ENCODE measurements at places on chromosomes 3 and 15. TPM values are rescaled to one million over a fixed set of nuclear protein-coding genes. Genes with fewer than 3 reads are reported as not detected.
A peak's percentile ranks its signal among the peaks of the same experiment; 100 is the strongest.

The PLSCR2 gene
- 2.9 TPM for total RNA-seq

The WDR82 gene
- 66.2 TPM for total RNA-seq

The FBN1 gene
- total RNA-seq: 300 TPM

The NR2E3 gene
- 0.27 TPM for total RNA-seq

The CCDC54 gene
- not detected for total RNA-seq

The FBXO40 gene
- not detected for total RNA-seq

DNA sequence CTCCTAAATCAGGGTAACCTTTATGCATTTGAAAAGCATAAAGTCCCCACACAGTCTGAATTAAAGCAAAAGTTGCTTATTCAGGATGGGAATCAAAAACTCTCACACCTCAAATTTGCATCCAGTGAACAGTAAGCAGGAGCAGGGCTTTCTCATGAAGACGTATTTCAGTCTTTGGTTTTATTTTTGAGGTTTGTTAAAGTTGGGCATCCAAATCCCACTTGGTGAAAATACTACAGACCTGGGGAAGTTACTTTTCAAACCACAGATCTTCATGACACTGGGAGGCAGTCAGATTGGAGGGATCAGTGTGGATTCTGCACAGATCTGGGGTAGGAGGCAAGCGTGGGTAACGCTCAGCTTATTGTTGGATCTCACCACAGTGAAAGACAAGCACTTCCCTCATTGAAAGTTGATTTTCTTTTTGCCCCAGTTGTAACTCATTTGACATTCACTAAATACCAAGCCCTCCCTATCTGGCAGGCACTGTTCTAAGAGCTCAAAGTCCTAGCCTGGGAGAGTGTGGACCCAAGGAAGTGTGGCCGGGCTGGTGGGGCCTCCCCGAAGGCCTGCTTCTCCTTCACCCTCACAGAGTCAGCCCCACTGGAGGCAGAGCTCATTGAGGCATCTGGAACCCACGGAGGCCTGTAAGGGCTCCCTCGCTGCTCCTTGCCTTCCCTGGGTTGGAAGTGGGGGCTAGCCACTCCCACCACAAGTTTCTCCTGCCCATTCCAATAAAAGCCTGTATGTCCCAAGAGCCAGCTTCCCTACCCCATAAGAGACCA lies 783 bp upstream of the ISG20 start:
- peak overlapping the region; percentile 71 for H3K4me3 ChIP-seq
- H3K27me3 ChIP-seq: no peaks in the 10 kb centered on the region
- peaks cover 6% of the 10 kb centered on the region for H3K4me1 ChIP-seq
- H3K36me3 ChIP-seq: no peaks in the 10 kb centered on the region
- H3K27ac ChIP-seq: peak overlapping the region; percentile 93

- peaks cover 18% of the 10 kb centered on the region for H3K4me1 ChIP-seq
- H3K27me3 ChIP-seq: no peaks in the 10 kb centered on the region
- no peaks in the 10 kb centered on the region for H3K36me3 ChIP-seq
Observed at GRCh38 chr3:42546691-42547213, 35.0 kb downstream of the SEC22C start.

DNA sequence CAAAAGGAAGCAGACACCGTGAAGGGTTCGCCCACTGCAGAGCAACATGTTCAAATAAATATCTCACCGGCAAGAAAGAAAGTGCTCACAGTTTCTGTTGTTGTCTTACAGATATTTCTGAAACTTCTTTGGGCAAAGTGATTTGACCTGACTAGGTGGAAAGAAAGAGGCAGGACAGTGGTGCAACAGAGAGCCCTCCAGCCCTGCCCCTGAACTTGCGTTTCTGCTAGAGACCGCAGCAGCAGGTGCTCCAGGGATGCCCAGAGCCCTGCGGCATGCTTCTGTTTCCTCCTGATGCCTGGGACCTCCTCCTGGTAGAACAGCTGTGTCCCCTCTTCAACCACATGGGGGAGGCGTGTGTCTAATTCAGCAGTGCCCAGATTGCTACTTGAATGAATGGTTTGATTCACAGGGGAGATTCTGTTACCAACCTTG lies 123.4 kb downstream of the ATP10A start:
- DNase-seq: no peak
- H3K27ac ChIP-seq: no peak overlapping the region
- peaks cover 11% of the 10 kb centered on the region for H3K36me3 ChIP-seq

GRCh38 chr15:34646918-34647317 lies 63.5 kb upstream of the GOLGA8B start:
- no peaks in the 10 kb centered on the region for H3K27me3 ChIP-seq
- H3K4me1 ChIP-seq: no peaks in the 10 kb centered on the region
- H3K27ac ChIP-seq: no peak overlapping the region
- DNase-seq: no peak
- no peaks in the 10 kb centered on the region for H3K36me3 ChIP-seq

GRCh38 chr3:161598639-161599038 lies 102.0 kb downstream of the OTOL1 start:
- H3K4me1 ChIP-seq: no peaks in the 10 kb centered on the region
- no peak for DNase-seq
- H3K4me3 ChIP-seq: no peak overlapping the region

- DNase-seq: no peak
- H3K4me3 ChIP-seq: no peak overlapping the region
- H3K36me3 ChIP-seq: no peaks in the 10 kb centered on the region
- H3K4me1 ChIP-seq: no peaks in the 10 kb centered on the region
- no peaks in the 10 kb centered on the region for H3K27me3 ChIP-seq
- H3K27ac ChIP-seq: no peak overlapping the region
Observed at GRCh38 chr3:34002569-34003100, 204.2 kb downstream of the PDCD6IP start.

- H3K27me3 ChIP-seq: no peaks in the 10 kb centered on the region
- peaks cover 93% of the 10 kb centered on the region for H3K4me1 ChIP-seq
- no peak overlapping the region for H3K4me3 ChIP-seq
- DNase-seq: no peak
Observed at GRCh38 chr3:71072986-71073385, 510.5 kb downstream of the FOXP1 start.

- peak overlapping the region; percentile 52 for H3K4me3 ChIP-seq
- H3K27me3 ChIP-seq: no peaks in the 10 kb centered on the region
- DNase-seq: no peak
- peaks cover 67% of the 10 kb centered on the region for H3K4me1 ChIP-seq
- peak overlapping the region; percentile 83 for H3K27ac ChIP-seq
- H3K36me3 ChIP-seq: peaks cover 8% of the 10 kb centered on the region
Observed at GRCh38 chr15:85706779-85707518, 87.8 kb downstream of the KLHL25 start.

DNA sequence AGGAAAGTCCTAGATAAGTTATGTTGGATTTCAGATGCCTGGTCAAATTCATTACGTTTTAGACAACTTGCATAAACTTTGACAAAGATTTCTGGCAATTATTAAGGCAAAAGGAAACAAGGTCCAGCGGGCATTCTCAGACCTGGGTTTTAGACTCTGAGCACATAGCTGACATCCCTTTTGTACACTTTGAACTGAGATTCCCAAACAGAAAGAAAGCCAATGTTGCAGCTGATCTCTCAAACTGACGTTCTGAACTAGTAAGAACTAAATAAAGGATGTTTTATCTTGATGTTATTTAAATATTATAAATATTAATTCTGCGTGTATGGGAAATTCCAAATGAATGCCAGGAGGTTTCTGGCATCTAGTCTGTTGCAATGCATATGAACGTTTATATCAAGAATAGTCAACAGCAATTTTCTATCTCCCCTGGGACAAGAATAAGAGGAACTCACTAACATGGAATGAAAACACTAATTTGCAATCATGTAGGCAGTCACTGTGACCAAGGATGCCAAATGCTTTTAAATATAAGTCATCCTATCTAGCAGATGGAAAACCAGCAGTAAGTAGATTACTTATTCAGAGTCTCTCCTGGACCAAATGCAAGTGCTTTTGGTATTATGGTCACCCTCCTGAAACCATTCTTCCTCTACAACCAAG lies 202.1 kb downstream of the GREM1 start:
- H3K4me3 ChIP-seq: no peak overlapping the region
- H3K4me1 ChIP-seq: peaks cover 3% of the 10 kb centered on the region
- H3K36me3 ChIP-seq: no peaks in the 10 kb centered on the region
- H3K27me3 ChIP-seq: no peaks in the 10 kb centered on the region

DNA sequence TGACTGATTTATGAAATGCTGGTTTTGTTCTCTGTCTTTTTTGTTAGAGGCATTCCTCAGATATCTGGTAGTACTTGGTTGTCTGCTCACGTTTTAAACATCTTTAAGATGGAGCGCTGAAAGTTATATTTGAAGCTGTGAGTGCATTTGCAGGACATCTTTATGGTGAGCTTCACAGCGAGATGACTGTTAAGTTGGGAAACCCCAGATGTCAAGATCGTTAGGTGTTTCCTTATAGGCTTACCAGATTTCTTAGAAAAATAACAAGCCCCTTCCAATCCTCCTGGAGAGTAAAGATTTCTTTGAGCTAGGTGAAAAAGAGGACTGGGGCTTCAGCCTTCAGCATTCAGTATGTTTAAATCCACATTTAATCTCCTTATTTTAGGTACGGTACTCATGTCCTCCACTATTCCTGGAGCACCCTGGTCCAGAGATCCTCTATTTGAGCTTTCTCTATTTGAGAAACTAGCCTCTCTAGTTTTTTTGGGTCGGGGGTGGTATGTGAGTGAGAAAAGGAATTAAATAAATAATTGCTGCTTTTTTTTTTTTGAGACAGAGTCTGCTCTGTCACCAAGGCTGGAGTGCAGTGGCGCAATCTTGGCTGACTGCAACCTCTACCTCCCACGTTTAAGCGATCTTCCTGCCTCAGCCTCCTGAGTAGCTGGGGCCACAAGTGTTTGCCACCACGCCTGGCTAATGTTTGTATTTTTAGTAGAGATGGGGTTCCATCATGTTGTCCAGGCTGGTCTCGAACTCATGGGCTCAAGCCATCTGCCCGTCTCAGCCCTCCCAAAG lies 72.3 kb downstream of the ZNF609 start:
- H3K4me1 ChIP-seq: peaks cover 5% of the 10 kb centered on the region
- no peaks in the 10 kb centered on the region for H3K36me3 ChIP-seq
- H3K27ac ChIP-seq: no peak overlapping the region
- DNase-seq: no peak

DNA sequence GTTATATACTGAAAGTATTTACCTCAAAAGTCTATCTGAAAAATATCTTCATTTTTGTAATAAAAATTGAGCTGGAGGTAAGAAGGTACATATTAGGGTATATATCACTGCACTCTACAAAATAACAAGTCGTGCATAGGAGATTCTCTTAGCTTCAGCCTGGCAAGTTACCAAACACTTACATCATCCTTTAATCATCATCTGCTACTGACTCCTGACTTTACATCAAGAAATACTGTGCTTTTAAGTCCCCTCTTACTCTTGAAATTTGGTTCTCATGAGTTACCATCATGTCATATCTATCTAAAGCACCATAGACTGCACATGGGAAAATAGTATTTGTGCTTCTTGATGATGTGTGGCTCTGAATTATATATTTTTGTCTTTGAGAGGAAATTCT lies 50.8 kb downstream of the LYSMD4 start:
- H3K27me3 ChIP-seq: no peaks in the 10 kb centered on the region
- H3K27ac ChIP-seq: peak overlapping the region; percentile 17
- DNase-seq: no peak
- no peak overlapping the region for H3K4me3 ChIP-seq
- peaks cover 2% of the 10 kb centered on the region for H3K4me1 ChIP-seq

DNA sequence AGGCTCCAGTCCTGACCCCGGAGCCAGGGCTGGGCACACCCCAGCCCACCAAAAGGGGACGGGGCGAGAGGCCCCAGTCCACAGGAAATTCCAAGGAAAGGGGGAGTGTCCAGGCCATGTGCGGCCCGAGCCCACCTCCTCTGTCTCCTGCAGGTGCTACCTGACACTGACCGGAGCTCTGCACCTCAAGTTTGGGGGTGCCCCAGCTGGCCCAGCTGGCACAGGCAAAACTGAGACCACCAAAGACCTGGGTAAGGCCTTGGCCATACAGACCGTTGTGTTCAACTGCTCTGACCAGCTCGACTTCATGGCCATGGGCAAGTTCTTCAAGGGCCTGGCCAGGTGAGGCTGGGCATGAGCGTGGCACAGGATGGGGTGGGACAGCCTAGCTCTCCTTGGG lies 44.9 kb downstream of the DNAH1 start:
- H3K27ac ChIP-seq: no peak overlapping the region
- peaks cover 20% of the 10 kb centered on the region for H3K36me3 ChIP-seq
- DNase-seq: no peak
- no peak overlapping the region for H3K4me3 ChIP-seq
- H3K27me3 ChIP-seq: no peaks in the 10 kb centered on the region

GRCh38 chr15:100580414-100580813 lies 21.6 kb downstream of the LINS1 start:
- peaks cover 11% of the 10 kb centered on the region for H3K4me1 ChIP-seq
- no peak overlapping the region for H3K4me3 ChIP-seq
- DNase-seq: no peak
- H3K36me3 ChIP-seq: no peaks in the 10 kb centered on the region

DNA sequence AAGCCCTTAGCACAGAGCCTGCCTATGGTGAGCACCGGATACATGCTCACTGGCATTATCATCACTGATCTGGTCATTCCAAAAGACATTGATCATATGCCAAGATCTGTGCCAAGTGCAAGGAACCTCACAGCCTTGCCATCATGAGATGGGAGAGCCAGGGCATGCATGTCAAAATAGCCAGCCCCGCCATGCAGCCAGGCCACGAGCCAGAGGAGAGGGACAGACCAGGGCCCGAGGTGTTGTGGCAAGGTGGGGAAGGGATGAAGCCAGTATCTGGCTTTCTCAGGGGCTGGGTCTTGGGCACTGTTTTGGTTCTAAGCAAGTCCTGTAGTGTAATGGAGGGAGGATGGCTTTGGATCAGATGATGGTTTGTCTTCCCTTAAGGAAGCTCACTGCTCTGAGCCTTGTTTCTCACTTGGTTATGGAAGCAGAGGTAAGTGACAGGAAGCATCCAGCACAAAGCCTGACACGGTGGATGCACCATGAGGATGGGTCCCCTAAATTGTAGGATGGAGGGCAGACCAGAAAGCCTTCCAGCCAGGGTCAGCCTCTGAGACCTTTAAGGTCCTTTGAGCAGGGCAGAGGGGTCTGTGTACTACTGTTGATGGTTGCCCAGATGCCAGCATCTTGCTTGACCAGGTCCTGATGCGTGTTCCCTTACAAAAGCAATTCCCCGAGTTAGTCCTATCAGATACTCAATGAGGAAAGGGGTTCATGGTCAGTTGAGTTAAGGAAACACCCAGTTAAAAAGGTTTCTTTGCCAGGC lies 247.7 kb upstream of the TLE3 start:
- H3K27ac ChIP-seq: no peak overlapping the region
- H3K4me3 ChIP-seq: no peak overlapping the region
- no peak for DNase-seq
- no peaks in the 10 kb centered on the region for H3K4me1 ChIP-seq
- no peaks in the 10 kb centered on the region for H3K27me3 ChIP-seq
- H3K36me3 ChIP-seq: no peaks in the 10 kb centered on the region

DNA sequence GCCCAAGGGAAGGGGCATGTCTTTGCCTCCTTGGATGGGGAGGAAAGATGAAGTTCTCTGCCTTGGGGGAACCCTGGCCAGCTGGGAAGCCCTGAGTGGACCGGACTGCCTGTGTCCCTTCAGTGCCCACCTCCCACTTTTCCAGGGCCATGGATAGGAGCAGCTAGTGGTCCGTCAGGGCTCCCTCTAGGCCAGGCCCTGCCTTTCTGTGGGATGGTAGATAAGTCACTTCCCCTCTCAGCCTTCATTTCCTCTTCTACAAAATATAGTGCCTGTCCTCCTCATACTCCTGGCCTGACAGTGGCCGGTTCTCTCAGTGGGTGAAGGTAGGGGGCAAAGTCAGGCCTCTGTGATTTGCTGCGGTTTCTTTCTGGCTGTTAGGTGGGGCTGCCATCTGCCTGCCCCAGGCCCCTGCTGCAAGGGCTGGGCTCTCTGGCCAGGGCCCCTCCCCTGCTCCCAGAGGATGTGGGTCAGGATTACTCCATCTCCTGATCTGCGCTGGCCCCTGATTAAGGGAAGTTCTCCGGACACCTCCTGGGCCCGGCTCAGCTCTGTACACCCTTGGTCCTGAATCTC lies 1.4 kb downstream of the PLEKHO2 start:
- H3K27me3 ChIP-seq: no peaks in the 10 kb centered on the region
- no peak for DNase-seq
- H3K4me3 ChIP-seq: peak overlapping the region; percentile 76
- H3K27ac ChIP-seq: peak overlapping the region; percentile 78

Data from thoracic aorta (tissue), 2 donors.